ENCODE measurements at places on chromosomes 3 and 15. TPM values are rescaled to one million over a fixed set of nuclear protein-coding genes. Genes with fewer than 3 reads are reported as not detected.

Gene TUSC7
- total RNA-seq = not detected

Gene PLA2G4F
- not detected for total RNA-seq

Gene ARNT2
- 0.05 TPM for total RNA-seq

Gene ANKRD34C
- total RNA-seq = not detected

Gene SPATA12
- not detected for total RNA-seq

Gene NOX5
- total RNA-seq = not detected

Gene FETUB
- total RNA-seq = not detected

Gene PARP15
- 13.2 TPM for total RNA-seq

Gene TLR9
- total RNA-seq = not detected

Gene CX3CR1
- total RNA-seq = 0.44 TPM

All from activated T-helper 1 cell treated with anti-CD3 and anti-CD28 coated beads, Interleukin-12 subunit alpha, Interleukin-12 subunit beta, Interleukin-2, Interleukin-4 antibody, amounts not matched to agents 30 ng/mL and 10 ng/mL and 1 ng/mL, durations not matched to agents 14 hours and 24 hours and 36 hours (primary cell).